ENCODE measurements at places on chromosomes 12 and 14. TPM values are rescaled to one million over a fixed set of nuclear protein-coding genes. Genes with fewer than 3 reads are reported as not detected.

- DNase-seq, result no peak
Measured at GRCh38 chr12:106299202-106299774, 3.2 kb upstream of the TCP11L2 start.

GRCh38 chr14:74942181-74942580 is 13.2 kb downstream of the PGF start:
- no peak for DNase-seq

- DNase-seq, result no peak
Measured at GRCh38 chr12:57248934-57249742, 1.8 kb downstream of the STAC3 start.

DNA sequence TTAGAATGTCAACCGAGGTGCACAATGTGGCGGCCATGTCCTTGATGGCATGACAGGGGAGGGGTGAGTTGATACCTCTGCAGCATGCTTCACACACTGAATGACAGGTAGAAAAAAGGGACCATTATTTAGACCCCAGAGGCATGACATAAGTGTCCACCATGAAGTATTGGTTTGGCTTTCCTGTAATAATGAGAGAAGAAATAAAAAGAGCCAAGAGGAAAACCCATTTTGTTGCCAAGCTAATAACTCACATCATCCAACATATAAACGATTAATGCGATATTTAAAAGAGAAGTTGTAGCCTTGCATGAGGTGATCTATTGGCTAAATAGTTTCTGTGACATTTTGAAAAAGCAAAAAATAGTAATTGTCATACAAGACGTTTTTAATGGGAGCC is 343.4 kb downstream of the LRIG3 start:
- no peak for DNase-seq

VRK1 gene
- total RNA-seq, result 56.4 TPM

RBM23 gene
- total RNA-seq, result 77.5 TPM

RNASE4 gene
- total RNA-seq, result 0.63 TPM

MARK3 gene
- 95.5 TPM for total RNA-seq
